ENCODE measurements at places on chromosomes 3 and 15. TPM values are rescaled to one million over a fixed set of nuclear protein-coding genes. Genes with fewer than 3 reads are reported as not detected.

Gene CCR3
- not detected for total RNA-seq

Gene GOLGA8O
- total RNA-seq: not detected

Gene IL17RD
- total RNA-seq: 27.0 TPM

Gene TMEM158
- total RNA-seq: 3.8 TPM

Gene FRMD5
- total RNA-seq: 0.32 TPM

Gene CFAP161
- 6.0 TPM for total RNA-seq

Gene NXPE3
- 15.0 TPM for total RNA-seq

Gene PROK2
- total RNA-seq: 0.12 TPM

Gene SLCO2A1
- 2.8 TPM for total RNA-seq

Gene AMIGO3
- total RNA-seq: not detected

GRCh38 chr15:25186906-25187645 lies 232.3 kb downstream of the SNRPN start:
- no peak for DNase-seq
- no peak overlapping the region for H3K4me3 ChIP-seq
- H3K36me3 ChIP-seq: no peaks in the 10 kb centered on the region
- H3K4me1 ChIP-seq: no peaks in the 10 kb centered on the region

GRCh38 chr3:127689266-127689860 lies 16.6 kb downstream of the ABTB1 start:
- DNase-seq: no peak
- no peak overlapping the region for H3K27ac ChIP-seq
- H3K4me1 ChIP-seq: peaks cover 2% of the 10 kb centered on the region
- H3K4me3 ChIP-seq: no peak overlapping the region
- H3K36me3 ChIP-seq: no peaks in the 10 kb centered on the region

DNA sequence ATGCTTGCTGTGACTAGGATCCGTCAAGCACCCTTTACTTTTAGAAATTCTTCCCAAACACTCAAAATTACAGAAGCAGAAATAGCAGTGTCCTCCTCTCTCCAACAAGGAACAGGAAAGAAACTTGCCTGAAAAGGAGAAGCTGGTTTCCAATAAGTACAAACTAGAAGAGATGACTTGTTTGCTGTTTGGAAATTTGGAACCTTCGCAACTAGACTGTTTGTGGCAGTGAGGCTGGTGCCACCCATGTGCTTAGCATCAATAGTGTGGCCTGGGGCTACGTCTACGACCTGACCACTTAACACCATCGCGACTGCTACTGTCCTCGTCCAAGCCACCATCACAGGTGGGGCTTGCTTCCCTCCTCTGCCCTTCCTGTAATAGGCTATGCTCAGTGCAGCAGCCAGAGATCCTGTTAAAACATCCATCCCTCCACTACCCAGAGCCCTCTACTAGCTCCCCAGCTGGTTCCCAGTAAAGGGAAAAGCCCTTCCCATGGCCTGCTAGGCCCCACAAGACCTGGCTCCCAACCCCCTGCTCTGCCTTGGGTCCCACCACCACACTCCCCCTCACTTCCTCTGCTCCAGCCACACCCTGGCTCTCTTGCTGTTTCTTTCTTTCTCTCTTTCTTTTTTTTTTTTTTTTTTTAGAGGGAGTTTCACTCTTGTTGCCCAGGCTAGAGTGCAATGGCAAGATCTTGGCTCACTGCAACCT lies 52.6 kb upstream of the CCR2 start:
- H3K27me3 ChIP-seq: no peaks in the 10 kb centered on the region
- DNase-seq: no peak
- H3K36me3 ChIP-seq: no peaks in the 10 kb centered on the region
- no peak overlapping the region for H3K4me3 ChIP-seq

DNA sequence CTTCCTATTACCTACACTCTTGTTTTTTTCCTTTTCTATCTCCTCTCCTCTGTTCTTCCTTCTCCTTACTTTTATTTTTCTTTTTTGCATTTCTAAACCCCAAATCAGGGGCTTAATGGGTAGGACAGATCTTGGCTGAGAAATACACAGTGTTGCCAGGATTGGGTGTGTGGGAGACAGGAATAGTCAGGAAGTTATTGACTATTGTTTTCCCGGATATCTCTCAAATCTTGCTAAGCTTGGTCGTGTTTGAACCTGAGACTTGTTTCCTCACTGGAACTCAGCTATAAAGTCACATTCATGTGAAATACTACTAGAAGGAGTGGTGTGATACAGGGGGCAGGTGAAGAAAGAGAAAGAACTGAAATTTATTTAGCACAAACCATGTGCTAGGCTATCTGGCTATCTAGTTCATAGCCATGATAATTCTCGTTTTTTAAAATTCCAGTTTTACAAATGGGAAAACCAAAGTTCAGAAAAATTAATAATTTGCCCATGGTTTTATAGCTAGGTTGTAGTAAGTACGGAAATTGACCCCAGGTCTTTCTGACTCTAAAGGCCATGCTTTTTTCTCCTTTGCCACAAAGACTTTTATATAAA lies 343.2 kb upstream of the UMPS start:
- H3K36me3 ChIP-seq: no peaks in the 10 kb centered on the region
- no peaks in the 10 kb centered on the region for H3K27me3 ChIP-seq
- H3K4me1 ChIP-seq: no peaks in the 10 kb centered on the region

- no peaks in the 10 kb centered on the region for H3K4me1 ChIP-seq
- no peaks in the 10 kb centered on the region for H3K36me3 ChIP-seq
- no peak overlapping the region for H3K27ac ChIP-seq
- no peak overlapping the region for H3K4me3 ChIP-seq
- no peak for DNase-seq
- no peaks in the 10 kb centered on the region for H3K27me3 ChIP-seq
These were observed 51.1 kb upstream of the POLG start for GRCh38 chr15:89385596-89386331.

DNA sequence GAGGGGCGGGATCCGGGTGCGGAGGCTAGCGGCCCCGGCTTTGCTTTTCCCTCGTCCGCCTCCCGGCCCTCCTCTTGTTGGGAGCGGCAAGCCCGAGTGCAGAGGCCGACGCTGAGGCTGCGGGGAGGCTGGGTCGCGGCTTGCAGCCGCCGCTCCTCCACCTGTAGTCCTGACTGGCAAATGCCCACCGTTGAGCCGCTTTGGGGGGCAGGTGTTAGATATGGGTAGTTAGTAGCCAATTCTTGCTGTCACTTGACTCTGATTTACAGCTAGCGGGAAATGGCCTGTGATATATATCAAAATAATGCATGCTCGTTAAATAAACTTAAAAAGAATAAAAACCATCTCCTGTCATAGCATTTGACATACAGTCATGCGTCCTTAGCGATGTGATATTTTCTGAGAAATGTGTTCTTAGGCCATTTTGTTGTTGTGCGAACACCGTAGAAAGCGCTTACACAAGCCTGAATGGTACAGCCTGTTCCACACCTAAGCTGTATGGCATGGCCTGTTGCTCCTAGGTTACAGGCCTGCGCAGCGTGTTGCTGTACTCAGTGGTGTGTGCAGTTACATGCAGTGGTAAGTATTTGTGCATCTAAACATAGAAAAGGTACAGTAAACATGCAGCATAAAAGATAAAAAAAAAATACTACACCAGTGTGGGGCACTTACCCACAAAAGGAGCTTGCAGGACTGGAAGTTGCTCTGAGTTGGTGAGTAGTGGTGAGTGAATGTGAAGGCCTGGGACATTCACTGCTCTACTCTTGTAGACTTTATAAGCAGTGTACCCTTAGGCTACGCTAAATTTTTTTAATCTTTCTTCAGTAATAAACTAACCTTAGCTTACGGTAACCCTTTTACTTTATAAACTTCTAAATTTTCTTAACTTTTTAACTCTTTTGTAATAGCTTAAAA lies 873 bp downstream of the CAPN7 start:
- peak; percentile 20 for DNase-seq
- H3K27me3 ChIP-seq: no peaks in the 10 kb centered on the region
- peak overlapping the region; percentile 95 for H3K27ac ChIP-seq
- no peaks in the 10 kb centered on the region for H3K36me3 ChIP-seq
- H3K4me1 ChIP-seq: peaks cover 6% of the 10 kb centered on the region

- no peak for DNase-seq
- H3K27me3 ChIP-seq: no peaks in the 10 kb centered on the region
- H3K4me1 ChIP-seq: no peaks in the 10 kb centered on the region
- no peaks in the 10 kb centered on the region for H3K36me3 ChIP-seq
- H3K4me3 ChIP-seq: no peak overlapping the region
- H3K27ac ChIP-seq: no peak overlapping the region
These were observed 24.3 kb downstream of the HEG1 start for GRCh38 chr3:125031544-125031943.

DNA sequence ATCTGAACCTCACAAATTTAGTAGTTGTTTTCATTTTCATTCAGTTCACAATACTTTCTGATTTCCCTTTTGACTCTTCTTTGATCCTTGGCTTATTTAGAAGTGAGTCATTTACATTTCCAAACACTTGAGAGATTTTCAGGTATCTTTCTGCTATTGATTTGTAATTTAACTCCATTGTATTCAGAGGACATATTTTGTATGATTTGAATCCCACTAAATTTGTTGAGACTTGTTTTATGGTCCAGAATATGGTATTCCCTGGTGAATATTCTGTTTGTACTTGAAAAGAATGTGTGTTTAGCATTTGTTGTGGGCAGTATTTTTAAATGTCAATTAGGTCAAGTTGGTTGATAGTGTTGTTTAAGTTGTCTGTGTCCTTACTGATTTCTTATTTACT lies 29.6 kb downstream of the FAN1 start:
- H3K36me3 ChIP-seq: no peaks in the 10 kb centered on the region
- H3K27me3 ChIP-seq: no peaks in the 10 kb centered on the region
- no peaks in the 10 kb centered on the region for H3K4me1 ChIP-seq

DNA sequence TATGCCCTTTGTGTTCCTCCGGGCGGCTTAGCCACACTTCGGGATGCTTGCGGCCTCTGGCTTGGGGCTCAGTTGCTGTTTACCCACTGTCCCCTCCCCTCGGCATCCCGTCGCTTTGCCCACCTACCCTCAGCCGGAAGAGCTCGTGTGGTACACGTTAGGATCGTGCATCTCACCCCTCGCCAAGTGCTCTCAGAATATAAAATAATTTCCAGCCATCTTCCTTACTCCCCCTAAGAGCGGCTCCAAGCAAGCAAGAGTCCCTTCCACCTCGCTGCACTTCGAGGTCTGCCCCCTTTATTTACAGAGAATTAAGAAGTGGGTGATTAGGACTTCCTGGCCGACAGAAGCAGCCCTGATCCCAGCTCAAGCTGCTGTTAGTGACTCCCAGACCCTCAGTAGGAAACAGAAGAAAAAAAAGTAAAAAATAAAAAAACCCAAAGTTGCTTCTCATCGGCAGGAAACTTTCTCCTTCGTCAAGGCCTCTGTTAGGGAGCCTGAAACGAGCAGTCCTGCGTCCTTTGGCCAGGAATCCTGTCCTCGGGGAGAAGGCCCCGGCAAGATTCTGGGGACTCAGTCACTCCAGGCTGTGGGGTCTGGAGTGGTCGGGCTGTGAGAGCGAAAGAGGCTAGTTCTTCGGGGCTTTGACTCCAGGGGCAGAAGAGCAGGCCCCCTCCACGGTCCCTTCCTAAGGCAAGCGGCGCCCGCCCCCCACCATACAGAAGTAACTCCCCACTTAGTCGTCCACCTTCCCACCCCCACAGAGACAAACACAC lies 3.0 kb downstream of the MEIS2 start:
- DNase-seq: peak; percentile 46
- H3K4me1 ChIP-seq: peaks cover 3% of the 10 kb centered on the region
- H3K27me3 ChIP-seq: no peaks in the 10 kb centered on the region
- no peaks in the 10 kb centered on the region for H3K36me3 ChIP-seq

DNA sequence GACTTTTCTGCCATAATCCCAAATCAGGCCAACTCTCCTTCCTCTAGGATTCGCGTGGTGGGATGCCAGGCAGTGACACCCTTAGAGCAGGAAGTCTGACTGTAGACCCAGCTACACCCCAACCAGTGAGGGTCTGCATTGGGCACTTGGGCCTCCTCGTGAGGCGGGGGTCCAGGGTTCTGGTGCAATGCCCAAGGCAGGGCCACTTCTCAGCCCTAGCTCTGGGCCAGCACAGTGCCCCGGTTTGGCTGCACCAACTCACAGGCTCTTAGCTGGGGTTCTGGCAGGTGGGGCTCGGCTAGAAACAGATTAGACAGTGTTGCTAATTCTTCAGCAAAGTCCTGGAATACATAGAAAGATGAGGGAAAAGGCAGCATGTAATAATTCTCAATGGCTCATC lies 12.7 kb downstream of the CDAN1 start:
- H3K27me3 ChIP-seq: no peaks in the 10 kb centered on the region
- no peaks in the 10 kb centered on the region for H3K4me1 ChIP-seq
- H3K36me3 ChIP-seq: no peaks in the 10 kb centered on the region
- no peak overlapping the region for H3K4me3 ChIP-seq
- DNase-seq: no peak
- H3K27ac ChIP-seq: no peak overlapping the region

GRCh38 chr15:99718421-99718820 lies 14.8 kb downstream of the LYSMD4 start:
- DNase-seq: no peak
- no peaks in the 10 kb centered on the region for H3K36me3 ChIP-seq

DNA sequence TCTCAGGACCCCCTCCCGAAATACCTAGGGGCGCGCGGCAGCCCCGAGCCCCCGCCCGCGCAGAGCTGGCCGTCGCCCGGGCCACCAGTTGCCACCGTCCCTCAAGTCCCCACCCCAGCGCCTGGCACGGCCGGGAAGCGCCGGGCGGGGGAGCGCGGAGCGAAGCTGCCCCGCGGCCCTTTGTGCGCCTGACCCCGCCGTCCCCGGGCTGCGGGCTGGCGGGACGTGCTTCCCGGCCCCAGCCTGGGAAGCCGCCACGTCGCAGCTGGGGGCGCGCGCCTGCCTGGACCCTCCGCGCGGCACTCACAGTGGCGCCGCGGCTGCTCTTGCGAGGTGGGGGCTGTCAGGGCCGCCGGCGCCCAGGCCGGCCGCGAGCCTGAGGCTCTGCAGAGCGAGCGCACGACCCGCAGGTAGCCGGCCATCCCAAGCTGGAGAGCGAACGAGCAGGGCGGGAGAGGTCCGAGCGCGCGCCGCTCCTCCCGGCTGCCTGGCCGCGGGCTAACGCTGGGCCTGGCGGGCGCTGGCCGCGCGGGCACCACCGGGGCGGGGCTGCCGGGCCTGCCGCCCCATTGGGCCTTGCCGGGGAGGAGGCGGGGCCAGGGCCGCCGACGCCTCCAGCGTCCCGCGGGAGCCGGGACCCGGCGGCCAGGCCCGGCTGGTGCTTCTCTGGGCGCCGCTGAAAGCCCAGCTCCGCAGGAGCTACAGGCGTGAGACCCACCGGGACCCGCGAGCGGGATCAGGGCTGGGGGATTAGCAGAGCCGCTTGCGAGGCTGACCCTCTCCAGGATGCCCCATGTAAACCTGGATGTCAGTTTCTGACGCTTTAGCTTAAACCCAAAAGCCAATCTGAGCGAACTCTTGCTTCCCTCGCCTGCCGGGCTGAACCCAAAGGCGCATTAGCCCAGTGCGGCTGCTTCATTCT lies at the start of gene IDH2:
Gene IDH2, minus strand, starts transcription at position 500 of the 922 bp plus-strand sequence. Its CDS starts 78 bp downstream, at position 422.
- H3K27ac ChIP-seq: peak within 1 kb of the TSS; percentile 83
- H3K4me3 ChIP-seq: peak within 1 kb of the TSS; percentile 85
- peaks cover 10% of the 10 kb centered on the region for H3K4me1 ChIP-seq
- DNase-seq: peak; percentile 79
- H3K36me3 ChIP-seq: no peaks in the 10 kb centered on the region

DNA sequence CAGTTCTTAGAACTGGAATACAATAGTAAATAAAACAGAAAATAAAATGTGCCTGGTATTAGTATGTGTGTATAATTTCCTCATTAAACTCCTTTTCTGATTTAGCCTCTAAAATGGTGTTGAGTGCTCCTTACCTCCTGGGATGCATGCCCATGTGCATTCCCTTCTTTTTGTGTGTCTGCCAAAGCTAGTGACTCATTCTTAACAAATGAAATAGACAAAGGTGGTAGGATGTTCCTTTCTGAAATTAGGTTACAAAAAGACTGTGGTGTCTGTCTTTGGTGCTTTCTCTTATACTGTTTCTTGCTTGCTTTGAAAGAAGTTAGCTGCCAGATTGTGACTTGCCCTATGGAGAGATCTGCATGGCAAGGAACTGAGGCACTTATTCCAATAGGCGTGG lies 623.7 kb downstream of the GRM7 start:
- no peak for DNase-seq
- no peaks in the 10 kb centered on the region for H3K27me3 ChIP-seq
- H3K4me3 ChIP-seq: no peak overlapping the region
- H3K27ac ChIP-seq: no peak overlapping the region
